ENCODE measurements at places on chromosomes 11 and 22.

DNA sequence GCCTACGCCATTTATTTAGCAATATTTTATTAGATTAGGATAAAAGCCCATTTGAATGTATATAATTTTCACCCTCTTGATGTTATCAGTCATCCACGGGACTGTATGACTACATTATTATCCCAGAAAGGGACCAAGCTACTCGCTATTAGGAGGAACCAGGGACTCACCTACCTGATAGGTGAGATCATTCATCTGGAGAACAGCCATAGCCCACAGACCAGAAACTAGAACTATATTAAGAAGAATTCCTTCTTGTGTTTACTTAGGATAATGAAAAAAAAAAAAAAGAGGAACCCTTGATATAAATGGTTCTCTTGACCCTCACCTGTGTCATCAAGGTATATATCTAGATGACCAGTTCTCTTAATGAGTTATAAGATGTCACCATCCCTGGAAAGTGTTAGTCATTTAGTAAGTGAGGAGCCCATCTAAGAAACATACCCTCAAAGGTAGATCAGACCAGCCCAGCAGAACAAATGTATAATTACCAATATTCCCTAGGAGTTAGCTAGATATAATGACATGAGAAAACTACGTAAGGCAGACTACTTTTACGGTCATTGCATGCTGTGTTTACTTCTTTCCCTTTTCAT is 8.0 kb downstream of the SIK3 start:
- DNase-seq: no peak

GRCh38 chr11:34805937-34806336 is 110.2 kb downstream of the APIP start:
- no peak for DNase-seq

- DNase-seq: no peak
Observed at GRCh38 chr22:38212442-38212841, 10.6 kb downstream of the MAFF start.

GRCh38 chr22:45332001-45332400 is 22.3 kb downstream of the FAM118A start:
- no peak for DNase-seq

DNA sequence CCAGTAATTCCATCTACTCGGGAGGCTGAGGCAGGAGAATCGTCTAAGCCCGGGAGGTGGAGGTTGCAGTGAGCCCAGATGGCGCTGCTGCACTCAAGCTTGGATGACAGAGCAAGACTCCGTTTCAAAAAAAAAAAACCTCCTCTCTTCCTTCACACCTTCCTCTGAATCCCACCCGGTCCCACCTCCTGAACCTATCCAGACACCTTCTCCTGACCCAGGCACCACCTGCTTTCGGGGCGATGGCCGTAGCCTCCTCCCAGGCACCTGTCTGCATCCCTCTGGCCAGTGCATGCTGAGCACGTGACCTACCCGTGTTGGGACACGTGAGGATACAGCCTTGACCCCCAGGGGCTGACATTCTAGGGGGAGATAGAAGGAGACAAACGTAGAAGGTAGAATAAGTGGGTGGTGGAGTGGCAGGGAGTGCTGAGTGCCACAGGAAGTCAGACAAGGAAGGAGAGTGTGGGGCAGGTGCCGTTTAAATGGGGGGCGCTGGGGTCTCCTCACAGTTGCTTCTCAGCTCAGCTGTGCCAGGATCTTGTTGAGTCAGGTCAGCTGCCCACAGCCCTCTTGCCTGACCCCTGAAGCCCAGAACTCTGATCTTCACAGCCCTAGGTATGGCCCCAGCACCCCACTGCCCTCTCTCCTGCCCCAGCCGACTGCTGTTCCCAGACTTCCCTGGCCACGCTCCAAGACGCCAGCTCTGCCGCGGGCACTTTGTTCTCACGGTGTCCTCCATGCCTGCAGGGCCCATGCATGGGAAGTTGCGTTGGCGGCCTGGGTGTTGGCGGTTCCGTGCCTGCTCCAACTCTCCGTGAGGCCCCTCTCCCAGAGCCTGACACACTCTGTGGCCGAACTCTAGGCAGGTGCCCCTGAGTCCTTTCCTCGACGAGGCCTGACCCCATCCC is 1.2 kb upstream of the MIOX start:
- no peak for DNase-seq

GRCh38 chr11:121422675-121423074 is 29.4 kb upstream of the SORL1 start:
- DNase-seq: no peak

GRCh38 chr11:77154381-77155081 is 26.5 kb downstream of the MYO7A start:
- DNase-seq: no peak

DNA sequence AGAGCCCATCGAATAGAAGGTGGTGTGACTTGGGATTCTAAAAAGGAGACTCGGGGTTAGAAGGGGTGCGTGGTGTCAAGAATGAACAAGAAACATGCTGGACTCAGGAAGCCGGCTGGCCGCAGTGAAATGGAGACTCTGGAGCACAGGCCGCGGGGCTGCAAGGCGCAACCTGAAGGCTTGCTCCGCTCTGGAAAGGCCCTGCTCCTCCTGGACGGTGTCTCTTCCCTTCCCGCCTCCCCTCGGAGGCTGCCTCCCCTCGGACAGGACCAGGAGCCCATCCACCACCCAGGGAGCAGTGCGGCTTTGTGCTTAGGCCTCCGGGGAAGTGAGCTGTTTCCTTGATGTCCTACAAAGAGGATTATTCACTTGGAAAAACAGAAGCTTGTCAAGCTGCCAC is 170.1 kb downstream of the OPCML start:
- no peak for DNase-seq

DNA sequence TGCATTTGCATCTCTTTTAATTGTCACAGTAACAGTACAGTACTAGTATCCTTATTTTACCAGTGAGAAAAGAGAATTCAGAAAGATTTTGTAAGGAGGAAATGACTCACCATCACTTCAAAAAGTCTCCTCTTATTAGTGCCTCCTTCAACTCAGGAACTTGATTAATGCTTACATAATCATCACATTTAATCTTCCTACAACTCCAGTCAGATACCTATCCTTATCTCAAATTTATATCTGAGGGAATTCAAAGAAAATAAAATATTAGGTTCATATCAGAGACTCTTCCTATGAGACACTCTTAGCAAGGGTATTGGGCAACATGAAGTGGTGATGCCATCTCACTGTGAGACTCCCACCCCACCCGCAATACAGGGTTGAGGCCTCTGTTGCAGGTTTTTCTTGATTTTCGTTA is 26.1 kb upstream of the CTSC start:
- DNase-seq: no peak

DNA sequence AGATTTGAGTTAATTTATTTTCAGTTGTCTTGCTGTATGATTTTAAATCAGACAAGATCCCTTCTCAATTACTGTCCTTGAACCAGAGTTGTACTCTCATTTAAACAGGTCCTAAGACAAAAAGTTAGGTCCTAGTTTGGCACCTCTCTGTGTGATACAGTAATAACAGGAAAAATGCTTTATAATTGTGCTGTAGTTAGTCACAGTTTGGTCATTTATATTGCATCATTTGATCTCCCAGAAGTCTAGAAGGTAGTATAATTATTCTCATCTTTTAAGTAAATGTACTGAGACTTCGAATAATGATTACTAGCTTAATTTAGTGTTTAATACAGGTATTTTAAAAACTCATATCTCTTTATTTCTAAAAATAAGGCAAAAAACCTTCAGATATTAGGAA is 18.1 kb upstream of the LUZP2 start:
- DNase-seq: no peak

All from activated T-cell treated with anti-CD3 and anti-CD28 coated beads for 4 hours (primary cell).